ENCODE measurements at places on chromosomes 16 and 17.

DNA sequence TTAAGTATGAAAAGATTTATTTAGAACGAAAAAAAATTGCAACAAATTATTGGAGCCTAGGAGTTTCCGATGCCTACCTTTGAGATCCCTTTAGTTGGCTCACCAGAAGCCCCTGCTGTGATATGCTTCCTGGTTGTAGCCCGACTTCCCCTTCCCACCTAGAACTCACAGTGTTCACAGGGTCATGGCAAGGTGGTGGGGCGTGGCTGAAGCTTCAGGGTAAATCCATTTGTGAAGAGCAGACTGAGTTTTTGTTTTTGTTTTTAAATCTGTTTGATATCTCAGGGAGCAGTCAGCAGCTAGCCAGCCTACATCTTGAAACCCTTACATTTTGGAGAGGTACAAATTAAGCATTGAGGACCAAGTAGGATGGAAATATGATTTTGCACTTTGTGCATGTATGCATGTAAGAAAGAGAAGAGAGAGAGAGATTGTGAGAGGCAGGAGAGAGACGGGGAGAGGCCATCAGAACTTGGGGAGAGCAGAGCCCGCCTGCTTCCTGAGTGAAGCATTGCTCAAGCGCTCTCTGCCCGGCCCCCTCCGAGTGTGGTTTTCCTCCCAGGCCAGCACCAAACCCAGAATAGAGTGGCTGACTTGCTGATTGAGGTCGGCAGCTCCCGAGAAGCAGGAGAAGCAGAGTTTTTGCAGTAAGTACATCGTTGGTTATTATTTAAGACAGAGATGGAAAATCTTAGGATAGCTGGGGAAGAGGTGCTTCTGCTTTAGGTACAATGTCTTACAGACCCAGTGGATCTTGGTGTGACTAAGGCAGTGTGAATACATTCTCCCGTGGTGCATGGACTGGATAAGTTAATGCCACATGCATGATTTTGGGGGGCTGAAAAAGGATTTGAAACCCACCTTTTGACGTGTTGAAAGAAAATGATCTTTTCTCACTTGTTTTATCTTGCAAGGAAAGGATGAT, 64.2 kb downstream of the SPECC1 start:
- DNase-seq = no peak

GRCh38 chr17:36942019-36942599, 4.8 kb downstream of the LHX1 start:
- no peak for DNase-seq

- DNase-seq = no peak
Measured at GRCh38 chr16:81138831-81139557, 42.8 kb upstream of the GCSH start.

GRCh38 chr16:69436896-69437295, 12.5 kb downstream of the CYB5B start:
- DNase-seq = no peak

GRCh38 chr17:21298983-21299519, 14.5 kb downstream of the MAP2K3 start:
- DNase-seq = no peak

GRCh38 chr16:24876231-24876630, 30.5 kb downstream of the SLC5A11 start:
- no peak for DNase-seq

DNA sequence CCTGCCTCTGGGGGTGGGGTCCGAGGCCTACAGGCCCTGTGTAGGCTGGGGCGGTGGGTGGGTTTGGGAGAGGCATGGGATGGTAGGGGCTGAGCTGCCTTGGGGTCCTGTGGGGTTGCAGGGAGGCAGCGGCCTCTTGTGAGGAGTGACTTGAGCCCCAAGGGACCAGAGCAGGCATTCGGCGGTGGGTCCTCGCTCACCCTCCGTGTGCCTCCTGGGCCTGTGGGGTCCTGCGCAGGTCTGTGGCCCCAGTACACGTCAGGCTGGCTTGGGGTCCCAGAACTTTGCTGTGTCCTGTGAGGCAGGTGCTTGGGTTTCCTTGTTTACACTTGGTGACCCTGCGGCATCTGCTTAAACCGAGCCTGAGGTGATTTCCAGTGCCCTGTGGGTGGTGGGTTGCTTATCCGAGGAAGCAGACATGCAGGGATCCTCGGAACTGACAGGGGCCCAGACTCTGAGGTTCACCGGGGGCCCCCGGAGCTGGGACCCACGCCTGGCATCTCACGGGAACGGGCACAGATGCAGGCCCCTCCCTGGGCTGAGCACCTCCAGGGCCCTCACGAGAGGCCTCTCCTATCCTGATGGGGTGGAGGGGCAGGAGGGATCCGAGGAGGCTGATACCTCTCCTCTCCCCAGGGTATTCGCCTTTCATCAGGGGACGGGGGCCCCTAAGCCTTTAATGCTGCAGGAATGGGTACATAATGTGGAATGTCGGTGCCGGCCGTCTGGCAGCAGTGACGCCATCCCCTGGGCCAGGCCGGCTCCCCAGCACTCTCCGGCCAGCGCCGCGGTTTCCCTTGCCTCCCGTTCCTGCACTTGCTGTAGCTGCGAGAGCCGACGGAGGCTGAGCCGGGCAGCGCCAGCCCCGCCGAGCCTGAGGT, 7.7 kb downstream of the METRNL start:
- DNase-seq = no peak

DNA sequence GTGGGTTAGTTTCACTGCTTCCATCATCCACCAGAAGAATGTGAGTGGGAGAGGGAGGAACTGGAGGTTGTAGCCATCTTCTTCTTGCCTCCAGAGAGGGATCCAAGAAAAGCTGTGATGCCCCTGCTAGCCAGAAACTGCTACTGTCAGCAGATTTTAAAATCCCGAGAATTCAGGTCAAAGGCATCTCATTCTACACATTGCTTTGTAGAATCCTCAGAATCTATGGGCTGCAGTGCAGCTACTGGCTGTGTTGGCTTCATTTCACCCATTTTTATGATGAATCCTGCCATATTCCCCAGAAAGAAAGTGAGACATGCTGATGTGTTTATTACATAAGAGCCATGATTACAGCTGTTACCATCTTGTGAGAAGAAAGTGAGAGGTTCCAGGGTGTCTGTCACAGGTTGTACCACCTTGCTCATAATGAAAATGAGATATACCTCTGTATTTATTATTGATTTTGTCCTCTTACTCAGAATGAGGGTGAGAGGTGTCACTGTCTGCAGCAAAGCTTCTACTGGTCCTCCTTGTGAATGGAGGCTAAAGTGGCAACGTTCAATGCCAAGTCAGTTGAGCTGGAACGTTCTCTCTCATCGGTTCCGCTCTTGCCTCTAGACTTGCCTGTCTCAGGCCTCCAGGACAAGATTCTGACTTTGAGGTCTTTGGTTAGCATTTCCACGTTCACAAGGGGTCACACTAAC, 50.1 kb upstream of the MYH10 start:
- DNase-seq = no peak
